Transverse colon (tissue), 4 donors: ENCODE measurements at places on chromosomes 1 and 21. TPM values are rescaled to one million over a fixed set of nuclear protein-coding genes. Genes with fewer than 3 reads are reported as not detected.

Gene CCDC27
- total RNA-seq, result not detected

Gene RPTN
- total RNA-seq, result not detected

Gene ARHGEF16
- total RNA-seq, result 104 TPM

Gene ZBTB48
- 18.3 TPM for total RNA-seq

Gene MROH7
- 69.9 TPM for total RNA-seq

Gene PIGR
- total RNA-seq, result 4,473 TPM

Gene ZNF593OS
- not detected for total RNA-seq

Gene TPTE
- total RNA-seq, result not detected

Gene ICOSLG
- 3.3 TPM for total RNA-seq

Gene CFH
- total RNA-seq, result 92.3 TPM

Gene DNASE2B
- total RNA-seq, result not detected

Gene SYCP1
- total RNA-seq, result not detected

Gene EVA1C
- 44.1 TPM for total RNA-seq

Gene KRTAP13-2
- total RNA-seq, result not detected

Gene KPNA6
- 30.5 TPM for total RNA-seq

Gene CACNA1E
- not detected for total RNA-seq

Gene HAO2
- total RNA-seq, result not detected

Gene RIT1
- 12.7 TPM for total RNA-seq
